ENCODE measurements at places on chromosomes 12 and 14. TPM values are rescaled to one million over a fixed set of nuclear protein-coding genes. Genes with fewer than 3 reads are reported as not detected.
A peak's percentile ranks its signal among the peaks of the same experiment; 100 is the strongest.

GPRC5A gene
- 107 TPM for total RNA-seq

PLEKHD1 gene
- 7.6 TPM for total RNA-seq

C3AR1 gene
- 2.1 TPM for total RNA-seq

CHST11 gene
- 9.1 TPM for total RNA-seq

WSCD2 gene
- 96.0 TPM for total RNA-seq

TCL1B gene
- total RNA-seq, result not detected

CLEC1B gene
- total RNA-seq, result not detected

- no peaks in the 10 kb centered on the region for H3K36me3 ChIP-seq
- no peak overlapping the region for H3K27ac ChIP-seq
- DNase-seq, result no peak
- no peak overlapping the region for H3K4me3 ChIP-seq
These were observed 1.8 kb upstream of the CKAP4 start for GRCh38 chr12:106249411-106250135.

GRCh38 chr12:75784591-75784990, 247.0 kb downstream of the PHLDA1 start:
- DNase-seq, result peak; percentile 98
- H3K4me3 ChIP-seq, result no peak overlapping the region
- H3K36me3 ChIP-seq, result no peaks in the 10 kb centered on the region
- H3K4me1 ChIP-seq, result peaks cover 45% of the 10 kb centered on the region
- H3K27me3 ChIP-seq, result no peaks in the 10 kb centered on the region
- peak overlapping the region; percentile 80 for H3K27ac ChIP-seq

- no peaks in the 10 kb centered on the region for H3K4me1 ChIP-seq
- H3K27me3 ChIP-seq, result no peaks in the 10 kb centered on the region
- no peaks in the 10 kb centered on the region for H3K36me3 ChIP-seq
- no peak for DNase-seq
- H3K4me3 ChIP-seq, result no peak overlapping the region
These were observed 15.1 kb downstream of the SERPINA5 start for GRCh38 chr14:94596361-94596760.

GRCh38 chr12:74514098-74514872, 23.4 kb upstream of the ATXN7L3B start:
- no peaks in the 10 kb centered on the region for H3K4me1 ChIP-seq
- H3K36me3 ChIP-seq, result no peaks in the 10 kb centered on the region
- no peak overlapping the region for H3K4me3 ChIP-seq
- H3K27me3 ChIP-seq, result no peaks in the 10 kb centered on the region

- H3K36me3 ChIP-seq, result no peaks in the 10 kb centered on the region
- H3K27ac ChIP-seq, result no peak overlapping the region
- no peaks in the 10 kb centered on the region for H3K4me1 ChIP-seq
- no peaks in the 10 kb centered on the region for H3K27me3 ChIP-seq
- no peak for DNase-seq
These were observed 80.8 kb upstream of the BCL11B start for GRCh38 chr14:99352688-99353280.

DNA sequence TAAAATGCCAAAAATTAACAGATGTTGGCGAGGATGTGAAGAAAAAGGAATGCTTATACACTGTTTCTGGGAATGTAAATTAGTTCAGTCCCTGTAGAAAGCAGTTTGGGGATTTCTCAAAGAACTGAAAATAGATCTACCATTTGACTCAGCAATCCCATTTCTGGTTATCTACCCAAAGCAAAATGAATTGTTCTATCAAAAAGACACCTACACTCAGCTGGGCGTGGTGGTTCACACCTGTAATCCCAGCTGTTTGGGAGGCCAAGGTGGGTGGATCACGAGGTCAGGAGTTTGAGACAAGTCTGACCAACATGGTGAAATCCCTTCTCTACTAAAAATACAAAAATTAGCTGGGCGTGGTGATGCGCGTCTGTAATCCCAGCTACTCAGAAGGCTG, 279.3 kb upstream of the PDE3A start:
- H3K27me3 ChIP-seq, result no peaks in the 10 kb centered on the region
- H3K27ac ChIP-seq, result no peak overlapping the region
- H3K36me3 ChIP-seq, result no peaks in the 10 kb centered on the region
- no peaks in the 10 kb centered on the region for H3K4me1 ChIP-seq

GRCh38 chr14:65686761-65687160, 274.2 kb downstream of the FUT8 start:
- no peaks in the 10 kb centered on the region for H3K27me3 ChIP-seq
- peaks cover 6% of the 10 kb centered on the region for H3K4me1 ChIP-seq
- no peaks in the 10 kb centered on the region for H3K36me3 ChIP-seq
- DNase-seq, result no peak

DNA sequence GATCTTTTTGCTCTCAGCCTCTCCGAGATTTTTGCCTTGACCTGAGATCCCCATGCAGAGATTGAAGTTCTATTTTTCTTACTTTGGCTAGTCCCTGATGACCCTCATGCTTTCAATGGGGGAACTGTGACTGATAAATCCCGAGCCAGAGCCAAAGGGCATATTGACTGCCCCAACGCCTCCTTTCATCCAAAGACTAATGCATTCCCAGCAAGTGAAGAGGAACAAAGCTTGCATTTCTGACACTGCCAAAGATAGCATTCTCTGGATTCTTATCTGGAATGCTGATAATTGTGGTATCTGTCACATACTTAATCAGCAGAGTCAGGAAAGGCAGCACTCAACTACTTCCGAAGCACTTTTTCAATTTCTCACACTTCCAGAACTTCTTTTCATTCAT, 152.3 kb upstream of the EGLN3 start:
- no peak overlapping the region for H3K4me3 ChIP-seq
- no peaks in the 10 kb centered on the region for H3K27me3 ChIP-seq
- no peak overlapping the region for H3K27ac ChIP-seq
- no peaks in the 10 kb centered on the region for H3K4me1 ChIP-seq
- no peak for DNase-seq
- H3K36me3 ChIP-seq, result no peaks in the 10 kb centered on the region

- no peaks in the 10 kb centered on the region for H3K27me3 ChIP-seq
- no peak overlapping the region for H3K4me3 ChIP-seq
- no peaks in the 10 kb centered on the region for H3K36me3 ChIP-seq
These were observed 106.1 kb upstream of the TMEM132D start for GRCh38 chr12:130009961-130010360.

- DNase-seq, result no peak
- H3K27ac ChIP-seq, result no peak overlapping the region
- peaks cover 12% of the 10 kb centered on the region for H3K36me3 ChIP-seq
- H3K4me3 ChIP-seq, result no peak overlapping the region
- H3K4me1 ChIP-seq, result peaks cover 21% of the 10 kb centered on the region
- no peaks in the 10 kb centered on the region for H3K27me3 ChIP-seq
These were observed 59.7 kb downstream of the CLIP1 start for GRCh38 chr12:122362755-122363154.

- H3K27ac ChIP-seq, result peak overlapping the region; percentile 93
- no peaks in the 10 kb centered on the region for H3K27me3 ChIP-seq
- H3K4me3 ChIP-seq, result no peak overlapping the region
- peak; percentile 9 for DNase-seq
These were observed 19.6 kb downstream of the SLC25A29 start for GRCh38 chr14:100286484-100287191.

DNA sequence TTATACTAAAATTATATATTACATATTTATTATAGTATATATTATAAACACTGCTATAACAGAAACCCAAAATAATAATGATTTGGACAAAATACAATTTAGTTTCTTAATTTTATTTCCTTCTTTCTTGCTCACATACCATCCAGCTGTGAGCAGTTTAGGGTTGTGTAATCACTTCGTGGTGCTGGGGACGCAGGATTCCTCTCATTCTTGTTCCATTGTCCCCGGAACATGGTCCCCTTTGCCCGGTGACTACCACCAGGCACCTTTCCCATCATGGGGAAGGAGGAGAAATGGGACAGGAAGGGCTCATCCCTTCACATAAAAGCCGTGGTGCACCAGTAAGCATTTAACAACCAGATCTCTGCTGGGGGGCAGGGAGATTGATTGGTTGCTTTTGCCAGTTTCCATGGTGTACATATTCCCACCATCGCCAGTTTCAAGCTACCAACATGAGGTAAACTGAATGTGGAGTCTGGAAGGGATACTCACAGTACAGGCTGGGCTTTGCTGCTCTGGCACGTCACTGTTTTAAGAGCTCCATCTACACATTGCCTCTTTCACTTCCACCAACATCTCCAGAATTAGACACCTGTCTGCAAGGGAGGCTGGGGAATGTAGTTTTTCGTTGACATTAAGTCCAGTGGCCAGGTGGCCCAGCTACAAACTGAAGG, 191.5 kb downstream of the TMEM132C start:
- no peaks in the 10 kb centered on the region for H3K4me1 ChIP-seq
- H3K4me3 ChIP-seq, result no peak overlapping the region
- no peaks in the 10 kb centered on the region for H3K36me3 ChIP-seq
- no peak for DNase-seq

DNA sequence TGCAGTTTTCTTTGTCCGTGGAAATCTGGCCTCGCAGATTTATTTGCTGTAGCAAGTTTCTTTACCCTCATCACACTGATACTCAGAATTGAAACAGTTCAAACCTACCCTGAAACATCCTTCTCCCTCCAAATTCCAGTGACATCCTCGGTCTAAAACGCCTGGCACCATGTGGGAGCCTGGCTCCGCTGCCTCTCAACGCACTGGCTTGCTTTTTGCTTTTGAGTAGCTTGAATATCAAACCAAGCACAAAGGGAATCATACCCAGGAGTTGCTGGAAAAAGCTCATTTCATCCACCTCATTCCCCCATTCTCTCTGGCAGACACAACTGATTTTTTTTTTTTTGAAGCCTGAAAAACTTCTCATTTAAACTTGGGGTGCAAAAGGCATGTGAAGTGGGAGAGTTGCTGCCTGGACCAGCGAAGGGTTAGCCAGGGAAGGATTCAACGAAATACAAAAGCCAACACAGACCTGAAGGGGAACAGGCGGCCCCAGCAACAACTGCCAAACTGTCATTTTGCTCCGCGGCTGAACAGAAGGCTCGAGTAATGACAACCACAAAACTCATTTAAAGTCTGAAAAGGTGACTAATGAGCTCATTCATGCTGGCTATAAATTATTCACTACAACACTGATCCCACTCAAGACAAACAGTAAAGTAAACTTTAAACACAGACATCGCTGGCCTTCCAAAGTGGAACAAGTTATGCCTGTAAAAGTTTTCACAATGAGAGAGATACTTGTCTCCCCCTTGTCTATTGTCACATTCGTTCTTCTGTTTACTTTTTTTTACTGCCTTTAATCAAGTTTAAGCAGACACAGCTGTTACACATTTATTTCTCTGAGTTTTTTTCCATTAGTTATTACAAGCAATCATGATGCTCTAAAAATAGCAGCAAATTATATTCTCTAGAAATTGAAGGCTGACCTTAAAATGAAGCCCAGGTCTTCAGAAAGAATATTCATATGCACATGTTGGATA, 12.5 kb upstream of the FOXN3 start:
- H3K27ac ChIP-seq, result peak overlapping the region; percentile 70
- H3K27me3 ChIP-seq, result no peaks in the 10 kb centered on the region
- H3K4me1 ChIP-seq, result peaks cover 40% of the 10 kb centered on the region

DNA sequence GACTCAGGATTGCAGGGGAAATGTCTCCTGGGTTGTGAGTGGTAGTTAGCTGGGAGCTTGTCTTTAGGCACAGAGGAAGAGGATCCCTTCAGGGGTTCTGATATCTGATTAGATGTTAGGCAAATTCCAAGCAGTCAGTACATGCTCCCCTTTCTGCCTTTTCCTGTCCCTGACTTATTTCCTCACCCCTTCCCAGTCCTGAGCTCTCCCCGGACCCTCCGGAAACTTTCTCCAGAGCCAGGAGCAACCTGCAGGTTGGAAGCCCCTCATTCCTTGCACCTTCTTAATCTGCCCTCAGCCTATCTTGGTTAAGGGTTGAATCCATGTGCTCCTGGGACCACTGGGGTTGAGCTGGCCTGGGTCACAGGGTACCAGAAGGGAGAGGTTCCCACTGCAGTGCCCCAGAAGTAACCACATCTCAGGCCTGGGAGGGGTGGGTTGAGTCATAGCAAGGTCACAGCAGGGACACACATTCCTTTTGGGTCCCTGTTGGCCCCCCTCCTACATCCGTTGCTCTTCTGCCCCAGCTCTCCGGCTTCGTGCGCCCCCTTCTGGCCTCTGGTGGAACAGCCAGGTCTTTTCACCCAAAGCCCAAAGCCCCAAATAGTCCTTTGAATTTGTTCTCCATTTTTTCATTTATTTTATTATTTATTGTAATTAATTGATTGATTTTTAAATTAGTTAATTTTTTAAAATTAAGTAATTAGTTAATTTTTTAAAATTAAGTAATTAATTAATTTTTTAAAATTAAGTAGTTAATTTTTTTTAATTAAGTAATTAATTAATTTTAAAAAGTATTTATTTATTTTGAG, 1.8 kb downstream of the IGFBP6 start:
- no peaks in the 10 kb centered on the region for H3K27me3 ChIP-seq
- DNase-seq, result peak; percentile 85
- no peaks in the 10 kb centered on the region for H3K36me3 ChIP-seq
- no peak overlapping the region for H3K4me3 ChIP-seq

DNA sequence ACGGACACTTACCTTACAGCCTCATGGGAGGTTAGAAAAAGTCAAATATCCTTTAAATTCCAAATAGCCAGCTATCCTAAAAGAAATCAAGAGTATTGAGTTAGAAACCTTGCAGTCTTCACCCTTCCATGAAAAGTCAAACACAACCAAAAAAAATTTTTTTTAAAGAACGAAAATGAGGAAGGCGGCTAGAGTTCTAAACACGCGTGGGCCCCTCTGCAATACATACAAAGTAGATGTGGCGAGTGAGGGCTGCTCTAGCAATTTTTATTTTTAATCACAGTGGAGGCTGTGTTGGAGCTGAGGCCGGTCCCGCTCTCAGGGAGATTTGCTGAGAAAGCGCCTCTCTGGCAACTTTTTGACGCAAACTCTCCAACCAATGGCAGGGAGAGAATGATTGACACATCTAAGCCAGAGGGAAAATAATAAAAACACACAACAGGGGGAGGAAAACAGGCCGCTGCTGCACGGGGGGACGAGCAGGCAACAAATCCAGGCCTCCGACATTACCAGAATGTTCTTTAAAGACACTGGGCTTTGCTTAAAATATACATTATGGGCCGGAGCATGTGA, at the start of gene OTX2:
OTX2 (minus strand) TSS at position 333 of the 573 bp plus-strand sequence. CDS start 5,023 bp downstream, outside the sequence.
- no peak for DNase-seq
- peaks cover 66% of the 10 kb centered on the region for H3K27me3 ChIP-seq
- no peak within 1 kb of the TSS for H3K4me3 ChIP-seq

DNA sequence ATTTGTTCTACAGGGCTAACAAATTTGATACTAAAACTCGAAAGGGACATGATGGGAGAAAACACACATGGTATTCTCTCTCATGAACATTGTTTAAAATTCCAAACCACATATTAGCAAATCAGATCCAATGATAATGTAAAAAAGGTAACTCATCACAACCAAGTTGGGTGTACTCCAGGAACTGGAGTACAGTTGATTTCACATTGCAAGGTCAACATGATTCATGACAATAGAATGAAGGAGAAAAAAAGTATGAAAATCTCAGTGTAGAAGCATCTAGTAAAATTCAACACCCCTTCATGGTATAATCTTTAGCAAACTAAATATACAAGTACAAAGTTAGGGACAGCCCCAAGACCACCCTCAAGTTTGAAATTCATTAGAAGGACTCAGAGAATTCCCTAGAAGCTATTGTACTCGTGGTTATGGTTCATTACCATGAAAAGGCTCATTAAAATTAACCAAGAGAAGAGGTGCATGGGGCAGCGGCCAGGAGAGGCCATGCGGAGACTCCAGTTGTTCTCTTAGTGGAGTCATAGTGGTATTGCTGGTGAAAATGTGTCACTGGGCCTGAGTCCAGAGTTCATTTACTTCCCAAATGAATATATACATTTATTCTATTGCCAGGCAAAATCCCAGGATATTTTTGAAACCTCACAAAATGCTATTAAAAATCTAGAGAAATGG, 3.1 kb upstream of the CDCA4 start:
- no peaks in the 10 kb centered on the region for H3K27me3 ChIP-seq
- no peaks in the 10 kb centered on the region for H3K36me3 ChIP-seq
- no peak overlapping the region for H3K27ac ChIP-seq
